ENCODE measurements at places on chromosomes 7 and 10.
A peak's percentile ranks its signal among the peaks of the same experiment; 100 is the strongest.

- DNase-seq = no peak
Measured at GRCh38 chr7:86788948-86789347, 145.2 kb downstream of the GRM3 start.

- no peak for DNase-seq
Measured at GRCh38 chr10:132585732-132586722, 48.4 kb downstream of the INPP5A start.

- no peak for DNase-seq
Measured at GRCh38 chr7:155955367-155955635, 143.0 kb upstream of the SHH start.

GRCh38 chr10:30798646-30799185 lies 169.2 kb upstream of the LYZL2 start:
- no peak for DNase-seq

DNA sequence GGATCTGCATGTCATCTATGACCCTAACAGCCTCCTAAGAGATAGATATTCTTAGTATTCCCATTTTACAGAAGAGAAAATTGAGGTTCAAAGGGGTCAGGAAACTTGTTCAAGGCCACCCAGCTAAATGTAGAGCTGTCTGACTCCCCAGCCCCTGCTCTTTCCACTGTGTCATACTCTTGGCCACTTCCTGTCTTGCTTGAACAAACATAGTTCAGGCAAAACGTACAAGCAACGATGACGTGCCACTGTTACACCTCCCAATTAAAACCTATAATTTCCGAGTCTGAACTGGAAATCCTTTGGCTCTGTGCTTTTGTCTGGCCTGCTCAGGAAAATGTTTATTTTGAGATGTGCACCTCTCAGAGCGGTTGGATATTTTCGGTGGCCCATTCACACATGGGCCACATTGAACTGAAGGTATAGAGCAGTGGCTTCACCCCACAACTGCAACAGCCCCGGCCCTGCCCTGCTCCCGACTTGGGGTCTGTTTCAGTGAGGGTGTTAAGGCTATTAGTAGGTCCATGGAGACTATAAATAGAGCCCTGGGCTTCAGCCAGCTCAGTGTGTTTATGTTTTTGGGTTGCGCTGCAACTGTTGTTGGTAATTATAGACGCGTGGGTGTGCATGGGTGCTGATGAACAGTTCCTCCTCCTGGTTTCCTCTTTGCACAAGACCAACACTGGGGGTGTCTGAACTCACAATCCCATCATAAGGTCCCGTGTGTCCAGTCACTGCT lies 172.3 kb upstream of the ADO start:
- DNase-seq = no peak

DNA sequence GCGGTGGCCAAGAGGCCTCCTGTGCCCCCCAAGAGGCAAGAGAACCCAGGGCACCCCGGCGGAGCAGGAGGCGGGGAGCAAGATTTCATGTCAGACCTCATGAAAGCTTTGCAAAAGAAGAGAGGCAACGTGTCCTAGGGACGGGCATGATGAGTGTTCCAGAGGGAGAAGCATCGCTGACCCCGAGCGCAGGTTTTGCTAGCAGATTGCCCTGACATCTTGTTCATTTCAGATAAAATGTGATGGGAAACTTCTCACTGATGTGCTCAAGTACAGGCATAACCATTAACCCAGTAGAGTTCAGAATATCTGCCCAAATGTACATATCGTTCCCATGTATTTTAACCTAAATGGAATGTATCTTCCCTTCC lies 129.2 kb downstream of the APBB1IP start:
- DNase-seq = no peak

- DNase-seq = no peak
Measured at GRCh38 chr7:25940086-25940906, 211.7 kb upstream of the NFE2L3 start.

DNA sequence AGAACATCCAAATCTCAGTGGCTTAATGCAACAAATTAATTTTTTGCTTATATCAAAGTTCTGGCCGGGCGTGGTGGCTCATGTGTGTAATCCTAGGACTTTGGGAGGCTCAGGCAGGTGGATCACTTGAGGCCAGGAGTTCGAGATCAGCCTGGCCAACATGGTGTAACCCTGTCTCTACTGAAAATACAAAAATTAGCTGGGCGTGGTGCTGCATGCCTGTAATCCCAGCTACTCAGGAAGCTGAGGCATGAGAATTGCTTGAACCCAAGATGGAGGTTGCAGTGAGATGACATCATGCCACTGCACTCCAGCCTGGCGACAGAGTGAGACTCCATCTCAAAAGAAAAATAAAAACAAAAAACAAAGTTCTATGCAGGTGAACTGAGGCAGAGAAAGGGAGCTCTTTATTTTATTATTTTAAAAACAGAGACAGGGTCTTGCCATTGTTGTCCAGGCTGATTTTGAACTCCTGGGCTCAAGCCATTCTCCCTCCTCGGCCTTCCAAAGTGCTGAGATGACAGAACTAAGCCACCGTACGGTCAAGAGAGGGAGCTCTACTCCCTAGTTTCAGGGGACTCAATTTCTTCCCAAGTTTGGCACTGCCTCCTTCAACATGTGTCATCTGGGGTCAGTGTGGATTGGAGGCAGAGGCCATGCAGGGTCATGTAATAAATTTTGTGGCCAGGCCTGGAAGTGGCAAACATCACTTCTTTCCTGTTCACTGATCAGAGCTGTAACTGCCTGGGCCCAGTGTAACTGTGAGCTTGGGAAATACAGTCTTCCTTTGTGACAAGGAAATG lies 2.4 kb downstream of the ADCK2 start:
- no peak for DNase-seq

- peak; percentile 42 for DNase-seq
Measured at GRCh38 chr7:28919510-28919909, 38.6 kb downstream of the TRIL start.

- DNase-seq = no peak
Measured at GRCh38 chr7:826230-826917, 5.9 kb upstream of the SUN1 start.

GRCh38 chr10:71562181-71562580 lies 157.4 kb downstream of the C10orf105 start:
- no peak for DNase-seq

- no peak for DNase-seq
Measured at GRCh38 chr7:155584763-155585531, 38.6 kb upstream of the CNPY1 start.

DNA sequence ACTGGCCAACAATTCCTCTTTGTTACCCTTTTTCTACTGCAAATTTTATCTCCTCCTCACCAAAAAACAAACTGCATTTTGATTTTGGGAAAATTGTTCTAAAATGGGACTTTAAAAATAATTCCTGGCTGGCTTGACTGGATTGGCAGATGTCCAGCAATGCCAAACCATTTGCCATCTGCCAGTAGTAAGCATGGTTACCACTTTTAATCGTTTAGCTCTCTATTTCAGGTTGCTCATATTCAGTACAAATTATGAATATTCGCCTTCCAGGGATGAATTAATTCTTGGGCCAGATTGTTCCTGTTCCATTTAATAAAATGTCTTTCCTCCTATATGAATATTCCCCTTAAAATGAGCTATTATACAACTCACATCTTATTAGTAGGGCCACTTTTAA lies 35.7 kb downstream of the SMNDC1 start:
- no peak for DNase-seq

GRCh38 chr7:128858380-128859231 lies 4.0 kb upstream of the ATP6V1F start:
- DNase-seq = no peak

GRCh38 chr10:11521860-11522259 lies 89.6 kb downstream of the USP6NL start:
- DNase-seq = no peak
